CD4-positive, alpha-beta T cell treated with Interleukin-4 for 4 hours (primary cell): ENCODE measurements at places on chromosomes 5 and 9.

- no peak for DNase-seq
Measured at GRCh38 chr9:132698989-132699388, 28.7 kb downstream of the GTF3C4 start.

- DNase-seq, result peak; percentile 1
Measured at GRCh38 chr9:7976856-7977255, 177.3 kb upstream of the DMAC1 start.

DNA sequence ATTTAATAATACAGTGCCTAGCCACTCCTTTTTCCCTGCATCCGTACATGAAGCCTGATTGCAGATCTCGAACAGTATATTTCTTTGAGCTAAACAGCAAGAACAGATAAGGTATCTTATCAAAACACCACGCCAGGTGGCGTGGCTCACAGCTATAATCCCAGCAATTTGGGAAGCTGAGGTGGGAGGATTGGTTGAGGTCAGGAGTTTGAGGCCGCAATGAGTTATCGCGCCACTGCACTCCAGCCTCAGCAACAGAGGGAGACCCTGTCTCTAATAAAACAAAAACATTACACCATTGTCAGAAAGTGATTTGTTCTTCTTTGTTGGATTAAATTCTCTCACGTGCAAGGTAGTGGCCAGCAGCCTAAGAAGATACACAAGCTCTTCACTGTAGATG, 291.2 kb upstream of the DMRT1 start:
- no peak for DNase-seq

GRCh38 chr9:116604251-116604650, 82.9 kb upstream of the TRIM32 start:
- no peak for DNase-seq

DNA sequence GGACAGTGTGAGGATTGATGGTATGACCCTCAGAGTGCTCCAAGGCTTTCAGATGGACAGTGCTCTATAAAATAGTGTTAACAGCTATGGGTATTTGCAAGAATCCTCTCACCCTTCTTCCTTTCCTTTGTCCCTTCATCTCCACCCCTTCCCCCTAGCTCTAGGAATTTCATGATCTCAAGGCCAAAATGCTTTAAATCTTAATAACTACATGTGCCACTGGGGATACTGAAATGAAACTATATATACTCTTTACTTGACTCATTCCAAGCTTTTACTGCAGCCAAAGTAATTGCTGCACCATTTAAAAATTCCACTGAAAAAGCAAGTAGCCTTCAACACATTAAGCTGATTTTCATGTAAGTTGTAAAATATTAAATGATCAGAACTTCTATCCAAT, 361.6 kb upstream of the SLC30A5 start:
- no peak for DNase-seq

GRCh38 chr9:87206064-87206661, 258.9 kb upstream of the GAS1 start:
- DNase-seq, result no peak

GRCh38 chr5:32168460-32169033, 5.6 kb downstream of the GOLPH3 start:
- no peak for DNase-seq

GRCh38 chr9:74935008-74935407, 17.7 kb downstream of the C9orf40 start:
- DNase-seq, result no peak

DNA sequence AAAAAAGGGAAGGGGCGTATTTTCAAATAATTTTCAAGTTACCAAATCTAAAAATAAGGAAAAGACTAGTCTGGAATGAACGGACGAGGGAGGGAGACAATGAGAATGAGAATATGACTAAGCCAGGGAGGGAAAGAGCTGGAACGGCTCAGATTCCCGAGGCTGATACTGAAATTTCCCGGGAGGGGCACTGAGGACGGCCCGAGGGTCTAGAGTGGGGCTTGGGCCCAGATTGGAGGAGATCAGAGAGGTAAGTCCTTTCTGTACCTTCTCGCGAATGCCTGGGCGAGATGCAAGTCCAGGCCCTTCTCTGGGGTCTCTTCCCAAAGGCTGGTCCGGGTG, 3.4 kb upstream of the CCIN start:
- DNase-seq, result no peak

GRCh38 chr9:114824110-114824509, 18.3 kb upstream of the TNFSF15 start:
- no peak for DNase-seq

- no peak for DNase-seq
Measured at GRCh38 chr5:55108661-55109060, 6.2 kb downstream of the GZMA start.

GRCh38 chr5:17839848-17840247, 205.6 kb downstream of the TAF11L14 start:
- DNase-seq, result no peak

DNA sequence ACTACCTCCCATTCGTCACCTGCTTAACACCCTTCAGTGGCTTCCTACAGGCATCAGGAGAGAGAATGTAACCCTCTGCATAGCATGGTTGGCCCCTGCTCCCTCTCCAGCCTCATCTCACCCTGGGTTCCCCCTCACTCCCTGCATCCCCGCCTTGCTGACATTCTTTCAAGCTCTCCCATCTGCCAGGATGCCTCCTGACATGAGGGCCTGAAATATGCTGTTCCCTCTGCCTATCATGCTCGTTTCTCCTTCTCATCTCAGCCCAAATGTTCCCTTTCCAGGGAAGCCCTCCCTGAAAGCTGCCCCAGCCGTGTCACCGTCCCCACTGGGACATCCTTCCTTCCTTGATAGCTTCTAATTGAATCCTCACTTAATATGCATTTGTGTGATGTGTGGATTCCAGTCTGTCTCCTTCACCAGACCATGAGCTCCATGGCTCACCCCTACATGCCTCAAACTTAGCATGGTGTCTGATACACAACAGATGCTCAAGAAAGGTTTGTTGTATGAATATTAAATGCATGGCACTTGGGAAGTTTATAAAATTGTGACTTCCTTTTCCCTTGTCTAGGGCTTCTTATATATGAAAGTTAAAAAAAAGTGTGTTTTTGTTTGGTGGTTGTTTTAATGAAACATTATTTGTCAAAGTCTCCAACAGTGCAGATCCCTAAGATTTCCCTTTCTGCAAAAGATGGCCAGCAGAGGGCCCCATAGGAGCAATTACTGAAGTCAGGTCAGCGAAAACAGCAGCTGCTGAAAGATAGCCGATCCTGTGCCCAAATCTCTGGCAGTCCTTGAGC, 7.3 kb upstream of the C5orf58 start:
- peak; percentile 76 for DNase-seq

- no peak for DNase-seq
Measured at GRCh38 chr5:75603371-75603770, 7.9 kb upstream of the ANKDD1B start.

DNA sequence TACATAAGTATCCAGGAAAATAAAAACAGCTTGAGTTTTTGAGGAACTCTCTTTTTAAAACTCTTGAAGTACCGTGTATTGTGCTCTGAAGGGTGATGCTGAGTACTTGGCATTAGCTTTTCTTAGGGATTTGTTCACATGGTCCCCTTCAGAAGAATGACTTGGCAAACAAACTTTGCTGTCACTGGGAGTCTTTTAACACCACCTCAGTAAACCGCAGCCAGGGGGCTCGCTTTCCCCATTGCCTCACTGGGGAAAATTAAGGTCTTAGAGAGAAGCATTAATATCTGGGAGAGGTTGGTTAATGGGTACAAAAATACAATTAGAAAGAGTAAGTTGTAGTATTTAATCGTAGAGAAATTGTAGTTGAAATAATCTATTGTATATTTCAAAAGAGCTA, 105.9 kb upstream of the DAP start:
- no peak for DNase-seq

DNA sequence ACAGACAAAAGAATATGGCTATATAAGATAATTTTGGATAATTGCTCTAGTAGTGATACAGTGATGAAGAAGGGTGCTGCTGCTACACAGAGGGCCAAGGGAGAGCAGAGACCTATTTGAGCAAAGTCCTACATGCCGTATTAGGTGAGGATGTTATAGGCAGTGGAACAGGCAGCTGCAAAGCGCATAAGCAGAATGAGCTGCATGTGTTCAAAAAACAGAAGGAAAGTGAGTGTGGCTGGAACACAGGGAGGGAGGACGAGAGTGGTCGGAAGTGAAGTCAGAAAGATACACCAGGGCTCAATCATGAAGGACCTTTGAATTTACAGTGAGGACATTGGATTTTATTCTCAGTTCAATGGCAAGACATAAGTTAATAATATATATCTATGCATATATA, 35.4 kb downstream of the ITGA2 start:
- no peak for DNase-seq

GRCh38 chr5:10856071-10856470, 95.0 kb upstream of the DAP start:
- no peak for DNase-seq

GRCh38 chr5:55363856-55364255, 56.1 kb downstream of the MTREX start:
- DNase-seq, result no peak

DNA sequence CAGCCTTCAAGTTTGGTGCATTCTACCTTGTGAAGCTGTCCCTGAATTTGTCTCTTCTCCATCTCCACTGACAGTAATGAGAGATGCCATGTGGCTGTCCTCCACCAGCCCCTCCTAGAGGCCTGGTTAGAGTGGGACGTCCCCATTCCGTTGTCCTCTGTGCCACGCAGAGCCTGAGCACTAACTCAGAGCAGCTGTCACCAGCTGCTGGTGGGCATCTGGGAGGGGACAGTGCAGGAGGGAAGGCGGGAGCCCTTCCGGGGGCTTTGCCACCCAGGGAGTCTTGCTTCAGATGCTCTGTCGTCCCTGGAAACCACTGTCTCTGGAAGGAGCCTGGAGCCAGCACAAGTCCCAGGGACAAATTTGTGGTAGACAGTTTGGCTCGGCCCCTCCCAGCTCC, 78.6 kb downstream of the PDZD2 start:
- DNase-seq, result no peak

DNA sequence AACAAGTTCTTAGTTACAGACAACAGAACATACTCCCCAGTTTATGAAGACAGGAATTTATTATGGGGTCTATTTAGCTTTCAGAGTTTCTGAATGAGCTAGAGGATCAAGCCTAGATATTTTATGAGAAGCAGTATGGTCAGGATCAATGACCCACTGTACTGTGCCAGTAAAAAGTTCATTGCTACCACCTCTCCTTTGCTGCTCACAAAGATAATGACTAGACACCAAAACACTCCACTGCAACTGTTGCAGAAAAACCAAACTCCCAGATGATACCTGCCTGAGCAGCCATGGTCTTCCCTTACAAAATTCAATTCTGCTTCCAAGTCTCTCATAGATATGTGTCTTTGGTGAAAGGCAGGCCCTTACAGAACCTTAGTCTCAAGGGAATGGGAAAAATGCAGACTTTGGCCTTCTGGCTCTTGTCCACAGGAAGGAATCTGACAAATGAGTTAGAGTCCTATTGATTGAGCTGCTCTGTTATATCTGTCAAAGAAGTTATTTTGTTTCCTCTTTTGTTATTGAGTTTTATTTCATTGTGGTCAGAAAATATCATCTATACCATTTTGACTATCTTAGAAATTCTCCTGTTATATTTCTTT, 74.7 kb upstream of the RASGRF2 start:
- DNase-seq, result no peak

- peak; percentile 7 for DNase-seq
Measured at GRCh38 chr5:149605998-149606724, 24.9 kb downstream of the ARHGEF37 start.

- DNase-seq, result no peak
Measured at GRCh38 chr5:14379739-14380497, 201.7 kb upstream of the OTULINL start.
